Esophagus squamous epithelium (tissue), 5 donors: ENCODE measurements at places on chromosomes 7 and 10.

DNA sequence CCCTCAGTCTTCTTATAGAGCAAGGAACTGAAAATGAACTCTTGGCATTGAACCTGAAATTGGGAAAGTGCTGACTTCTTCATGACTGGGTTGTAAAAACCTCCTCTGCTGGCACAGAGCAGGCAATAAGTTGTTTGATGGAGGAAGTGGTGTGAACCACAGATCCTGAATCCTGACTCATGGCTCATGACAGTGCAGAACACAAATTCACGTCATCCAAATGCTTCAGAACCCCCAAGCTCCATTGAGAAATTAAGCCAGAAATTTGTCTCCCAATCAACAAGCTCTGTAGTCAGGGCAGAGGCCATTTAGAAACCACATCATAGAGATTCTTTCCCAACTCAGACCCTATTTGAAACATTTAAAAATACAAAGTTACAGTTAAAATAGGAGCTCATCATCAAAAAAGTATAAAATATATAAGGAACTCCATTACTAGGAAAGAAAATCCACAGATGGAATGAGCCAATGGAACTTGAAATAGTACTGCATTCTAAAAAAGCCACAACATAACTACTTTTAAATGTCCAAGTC is 10.3 kb upstream of the STK17A start:
- no peak for DNase-seq

- no peak for DNase-seq
These were observed 26.2 kb downstream of the VSIR start for GRCh38 chr10:71747039-71747531.

DNA sequence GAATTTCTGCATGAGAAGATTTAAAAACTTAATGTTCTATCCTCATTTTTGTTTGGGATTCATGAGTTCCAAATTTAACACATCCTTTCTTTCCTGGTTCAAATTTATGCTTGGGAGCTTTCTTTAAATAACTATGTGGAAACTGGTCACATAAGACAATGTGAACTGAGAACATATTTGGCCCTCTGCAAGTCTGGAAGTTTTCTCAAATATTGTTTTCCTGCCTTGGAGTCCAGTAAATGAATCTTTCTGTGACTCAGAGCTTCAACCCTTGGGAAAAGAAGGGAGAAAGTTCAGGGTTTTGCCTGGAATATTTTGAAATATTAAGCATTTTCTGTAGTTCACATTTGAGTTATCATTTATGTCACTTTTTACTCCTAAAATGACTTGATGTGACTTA is 559.0 kb upstream of the NRP1 start:
- no peak for DNase-seq

DNA sequence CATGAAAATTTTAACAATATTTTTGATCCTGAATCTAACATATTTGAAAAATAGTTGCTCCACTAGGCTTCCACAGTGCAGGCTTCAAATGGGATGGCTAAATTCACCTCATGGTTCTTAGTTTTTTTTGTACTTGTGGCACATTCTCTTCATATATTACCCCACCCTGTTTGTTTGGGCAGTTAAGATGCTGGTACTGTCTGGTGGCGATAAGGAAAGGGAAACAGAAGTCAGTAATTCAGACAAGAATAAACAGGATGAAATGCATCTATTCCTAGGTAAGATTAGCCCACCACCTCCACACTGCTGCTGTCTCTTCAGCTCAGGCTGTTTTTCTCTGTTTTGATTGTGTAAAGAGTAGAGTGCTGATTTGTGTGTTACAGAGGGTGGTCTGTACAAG is 44.2 kb downstream of the GLRX3 start:
- no peak for DNase-seq

GRCh38 chr7:8143151-8143874 is 118.7 kb downstream of the ICA1 start:
- no peak for DNase-seq

DNA sequence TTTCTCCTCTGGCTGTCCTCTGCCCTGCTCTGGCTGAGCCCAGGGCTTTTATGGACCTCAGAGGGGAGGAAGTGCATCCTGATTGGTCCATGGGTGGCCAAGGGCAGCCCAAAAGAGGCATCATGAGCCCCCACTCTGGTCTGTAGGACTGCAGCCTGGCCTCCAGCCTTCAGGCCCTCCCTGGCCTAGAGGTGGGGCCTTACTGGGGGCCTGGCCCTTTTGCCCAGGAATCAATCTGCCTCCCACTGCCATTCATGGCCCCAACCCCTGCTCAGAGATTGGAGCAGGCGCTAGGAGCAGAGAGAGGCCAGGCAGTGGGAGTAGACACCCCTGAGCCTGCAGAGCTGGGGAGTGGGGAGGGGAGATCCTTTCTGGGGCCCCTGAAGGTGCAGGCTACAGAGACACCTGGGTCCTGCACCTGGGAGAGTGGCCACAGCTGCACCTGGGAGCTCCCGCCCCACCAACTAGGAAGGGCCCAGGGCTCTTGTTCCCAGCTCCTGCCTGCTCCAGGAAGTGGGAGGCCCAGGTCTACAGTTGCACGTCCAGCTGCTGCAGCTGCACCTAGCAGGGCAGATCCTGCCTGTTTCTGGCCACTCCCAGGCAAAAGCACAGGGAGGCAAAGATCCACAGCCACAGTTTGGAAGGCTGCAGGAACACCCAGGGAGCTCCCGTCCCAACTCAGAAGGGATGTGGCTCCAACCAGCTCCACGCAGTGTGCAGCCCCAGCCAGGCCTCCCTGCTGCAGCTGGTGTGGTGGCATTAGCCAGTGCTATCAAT is 6.4 kb upstream of the DYNC2I1 start:
- DNase-seq = no peak

GRCh38 chr7:148932-149790 is 43.2 kb upstream of the FAM20C start:
- peak; percentile 93 for DNase-seq

- no peak for DNase-seq
These were observed 57.2 kb downstream of the DDC start for GRCh38 chr7:50507898-50508470.

DNA sequence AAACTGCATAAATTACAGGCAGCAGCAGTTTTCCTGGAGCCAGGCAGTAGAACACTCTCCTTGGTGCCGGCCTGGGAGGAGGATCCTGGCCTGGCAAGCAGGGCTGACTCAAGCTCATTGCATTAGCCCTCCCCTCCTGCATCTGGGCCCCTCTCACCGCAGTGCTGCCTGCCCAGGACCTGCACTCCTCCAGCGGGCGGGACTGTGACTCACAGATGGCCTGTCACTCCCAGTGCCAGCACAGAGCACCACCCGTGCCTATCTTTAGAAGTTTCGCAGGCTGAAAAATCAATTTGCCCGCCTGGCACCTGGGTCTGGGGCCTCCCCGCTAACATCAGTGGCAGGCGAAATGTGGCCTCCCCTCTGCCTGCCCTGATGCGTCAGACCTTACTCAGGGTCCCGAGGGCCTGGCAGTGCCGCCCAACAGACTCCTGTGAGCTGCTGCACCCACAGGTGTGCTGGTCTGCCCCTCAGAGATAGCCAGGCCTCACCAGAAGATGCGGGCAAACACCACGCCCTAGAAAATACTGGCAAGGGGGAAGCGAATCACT is 123.8 kb downstream of the KCNMA1 start:
- no peak for DNase-seq

- DNase-seq = no peak
These were observed 144.7 kb downstream of the PLCE1 start for GRCh38 chr10:94138391-94138790.

DNA sequence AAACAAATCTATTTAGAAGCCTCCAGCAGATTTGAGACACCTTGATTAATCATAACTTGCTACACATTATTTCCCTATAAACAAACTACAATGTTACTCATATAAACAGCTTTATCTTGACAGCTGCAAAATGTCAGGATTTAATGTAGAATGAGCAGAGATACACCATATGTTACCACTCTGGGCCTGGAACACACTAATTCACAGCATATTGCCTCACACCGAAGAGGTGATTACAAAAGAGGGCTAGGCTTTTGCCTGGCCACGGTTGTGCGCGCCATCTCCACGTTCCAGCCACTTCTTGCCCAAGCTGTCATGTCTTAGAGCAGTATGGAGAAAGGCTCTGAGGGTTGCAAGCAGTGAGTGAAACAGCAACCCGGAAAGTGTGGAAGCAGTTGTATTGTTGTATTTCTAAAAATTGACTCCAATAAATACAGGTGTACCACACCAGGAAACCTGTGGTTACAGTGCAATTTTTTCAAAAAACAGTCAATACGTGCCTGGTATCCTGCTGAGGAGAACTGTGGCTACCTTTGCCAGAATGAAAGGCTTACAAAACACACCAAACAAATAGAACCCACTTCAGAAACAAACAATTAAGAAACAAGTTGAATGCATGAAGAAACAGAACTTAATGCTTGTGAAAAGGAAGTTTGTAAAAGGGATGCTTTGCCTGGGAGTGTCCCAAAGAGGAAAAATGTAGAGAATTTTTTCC is 498.1 kb downstream of the PLXNA4 start:
- DNase-seq = no peak

DNA sequence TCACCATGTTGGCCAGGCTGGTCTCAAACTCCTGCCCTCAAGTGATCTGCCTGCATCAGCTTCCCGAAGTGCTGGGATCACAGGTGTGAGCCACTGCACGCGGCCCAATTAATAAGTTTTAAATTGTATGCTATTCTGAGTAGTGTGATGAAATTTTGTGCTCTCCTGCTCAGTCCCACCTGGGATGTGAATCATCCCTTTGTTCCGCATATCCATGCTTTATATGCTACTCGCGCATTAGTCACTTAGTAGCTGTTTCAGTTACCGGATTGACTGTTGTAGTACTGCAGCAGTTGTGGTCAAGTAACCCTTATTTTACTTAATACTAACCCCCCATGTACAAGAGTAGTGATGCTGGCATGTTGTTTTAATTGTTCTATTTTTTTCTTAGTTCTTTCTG is 47.3 kb upstream of the OIT3 start:
- no peak for DNase-seq

DNA sequence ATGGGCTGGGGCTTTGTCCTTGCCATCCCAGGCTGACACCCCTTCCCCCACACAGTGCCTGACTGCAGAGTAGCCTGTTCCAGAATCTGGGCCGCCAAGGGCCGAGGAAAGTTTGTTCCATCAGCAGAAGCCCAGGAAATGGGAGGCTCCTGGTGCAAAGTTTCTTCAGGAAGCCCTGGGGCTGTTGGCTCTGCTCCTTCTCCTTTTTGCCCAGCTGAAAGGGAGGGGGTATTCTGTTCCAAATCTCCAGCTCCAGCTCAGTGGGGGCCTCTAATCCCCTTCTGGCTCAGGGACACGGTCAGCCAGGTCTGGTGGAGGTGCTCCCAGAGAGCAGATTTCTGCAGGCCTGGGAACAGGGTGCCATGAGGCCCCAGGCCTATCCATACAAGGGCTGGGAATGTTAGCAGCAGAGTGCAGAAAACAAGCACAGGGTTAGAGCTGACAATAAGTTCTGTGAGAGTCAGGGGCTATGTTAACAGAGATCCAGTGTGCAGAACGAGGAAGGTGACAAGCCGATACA is 399.5 kb downstream of the RPS24 start:
- no peak for DNase-seq
